ENCODE measurements at places on chromosomes 11 and 22.

- DNase-seq, result no peak
These were observed 1.2 kb downstream of the PLA2G3 start for GRCh38 chr22:31139066-31139465.

DNA sequence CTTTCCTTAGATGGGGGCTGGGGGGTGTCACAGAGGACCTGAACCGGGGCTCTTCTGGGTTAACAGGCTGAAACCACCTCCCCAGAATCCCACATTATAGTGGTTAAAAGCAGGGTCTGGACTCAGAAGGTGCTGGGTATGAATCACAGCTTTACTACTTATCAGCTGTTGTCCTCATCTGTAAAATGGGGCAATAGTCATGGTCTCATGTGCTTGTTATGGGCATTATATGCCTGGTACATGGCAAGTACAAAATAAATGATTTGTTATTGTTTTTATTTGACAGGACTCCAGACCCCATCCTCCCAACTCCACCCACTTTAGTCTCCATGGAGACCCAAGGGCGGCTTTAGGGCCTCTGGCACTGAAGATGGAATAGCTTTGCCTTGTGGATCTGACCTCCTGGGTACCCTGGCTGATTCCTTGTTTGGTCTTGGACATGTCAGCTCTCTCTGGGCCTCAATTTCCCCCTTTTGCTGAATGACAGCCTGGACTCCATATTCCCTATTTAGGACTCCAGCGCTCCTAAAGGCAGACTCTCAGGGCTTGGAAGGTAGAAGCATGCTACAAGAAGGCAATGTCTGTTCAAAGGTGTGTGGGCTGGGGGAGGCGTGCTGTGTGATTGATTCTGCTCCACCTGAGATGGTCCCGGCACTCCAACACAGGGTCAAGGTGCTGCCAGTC lies 812 bp upstream of the SMTN start:
- no peak for DNase-seq

- no peak for DNase-seq
These were observed 2.3 kb downstream of the ADORA2A start for GRCh38 chr22:24429411-24430365.

DNA sequence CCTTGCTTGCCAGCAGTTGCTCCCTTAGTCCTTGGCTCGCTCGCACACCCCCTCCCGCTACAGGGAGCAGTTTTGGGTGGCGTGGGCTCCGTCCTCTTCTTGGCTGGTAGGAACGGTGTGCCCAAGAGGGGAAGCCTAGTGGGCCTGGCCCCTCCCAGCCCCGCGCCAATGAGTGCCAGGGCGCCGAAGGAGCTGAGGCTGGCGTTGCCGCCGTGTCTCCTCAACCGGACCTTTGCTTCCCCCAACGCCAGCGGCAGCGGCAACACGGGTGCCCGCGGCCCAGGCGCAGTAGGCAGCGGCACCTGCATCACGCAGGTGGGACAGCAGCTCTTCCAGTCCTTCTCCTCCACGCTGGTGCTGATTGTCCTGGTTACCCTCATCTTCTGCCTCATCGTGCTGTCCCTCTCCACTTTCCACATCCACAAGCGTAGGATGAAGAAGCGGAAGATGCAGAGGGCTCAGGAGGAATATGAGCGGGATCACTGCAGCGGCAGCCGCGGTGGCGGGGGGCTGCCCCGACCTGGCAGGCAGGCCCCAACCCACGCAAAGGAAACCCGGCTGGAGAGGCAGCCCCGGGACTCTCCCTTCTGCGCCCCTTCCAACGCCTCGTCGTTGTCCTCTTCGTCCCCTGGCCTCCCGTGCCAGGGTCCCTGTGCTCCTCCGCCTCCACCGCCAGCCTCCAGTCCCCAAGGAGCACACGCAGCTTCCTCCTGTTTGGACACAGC lies 1.6 kb downstream of the C11orf87 start:
- no peak for DNase-seq

DNA sequence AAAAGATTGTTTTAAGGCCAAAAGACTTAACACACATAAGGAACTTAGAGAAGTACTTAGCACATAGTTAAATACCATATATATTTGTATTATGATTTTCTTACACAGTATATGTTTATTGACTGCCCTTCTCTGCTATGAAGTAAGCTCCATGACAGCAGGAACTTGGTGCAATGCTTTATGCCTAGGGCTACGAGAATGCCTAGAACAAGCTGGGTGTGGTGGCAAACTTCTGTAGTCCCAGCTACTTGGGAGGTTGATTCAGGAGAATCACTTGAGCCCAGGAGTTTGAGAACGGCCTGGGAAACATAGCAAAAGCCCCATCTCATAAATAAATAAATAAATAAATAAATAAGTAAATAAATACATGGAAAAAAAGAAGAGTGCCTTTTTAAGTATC lies 1.9 kb downstream of the SLC5A12 start:
- DNase-seq, result no peak
